Progenitor cell of endocrine pancreas (in vitro differentiated cells): ENCODE measurements at places on chromosomes 7 and 10. TPM values are rescaled to one million over a fixed set of nuclear protein-coding genes. Genes with fewer than 3 reads are reported as not detected.
A peak's percentile ranks its signal among the peaks of the same experiment; 100 is the strongest.

DNA sequence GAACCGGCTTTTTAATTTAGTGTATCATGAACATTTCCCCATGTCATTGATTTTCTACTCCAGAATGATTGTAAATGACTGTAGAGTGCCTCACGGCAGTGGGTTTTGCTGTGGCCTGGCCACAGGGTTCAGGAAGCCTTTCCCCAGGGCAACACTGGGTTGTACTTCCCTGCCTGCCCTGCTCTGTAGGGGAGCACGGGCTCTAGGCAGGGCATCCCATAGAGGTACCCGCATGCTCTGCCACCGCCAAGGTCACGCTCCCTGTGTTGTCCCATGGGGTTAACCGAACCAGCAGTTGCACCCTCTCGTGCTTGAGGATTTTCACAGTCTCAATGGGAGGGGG lies 63.8 kb downstream of the BPGM start:
- H3K4me1 ChIP-seq = no peaks in the 10 kb centered on the region
- H3K4me3 ChIP-seq = no peak overlapping the region
- peaks cover 3% of the 10 kb centered on the region for H3K27me3 ChIP-seq
- H3K36me3 ChIP-seq = no peaks in the 10 kb centered on the region

DNA sequence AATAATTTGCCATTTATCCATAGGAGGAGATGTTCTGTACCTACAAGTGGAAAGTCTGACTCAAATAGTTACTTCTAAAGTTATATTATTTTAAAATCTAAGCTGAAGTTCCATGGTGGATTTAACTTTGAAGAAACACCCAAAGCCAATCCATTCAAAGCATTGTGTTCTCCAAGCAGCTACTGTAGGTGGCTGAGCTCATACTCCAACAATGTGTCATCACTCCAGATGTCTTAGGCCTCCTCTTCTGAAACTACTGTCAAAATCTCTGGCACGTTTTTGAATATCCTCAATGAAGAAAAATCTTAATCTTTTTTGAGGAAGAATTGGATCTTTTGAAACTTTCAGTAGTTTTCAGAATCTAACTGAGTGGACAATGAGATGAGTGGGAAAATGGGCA lies 169.1 kb downstream of the PTEN start:
- no peak for DNase-seq
- no peaks in the 10 kb centered on the region for H3K36me3 ChIP-seq
- no peak overlapping the region for H3K4me3 ChIP-seq
- H3K27me3 ChIP-seq = no peaks in the 10 kb centered on the region
- H3K4me1 ChIP-seq = peaks cover 8% of the 10 kb centered on the region
- H3K27ac ChIP-seq = no peak overlapping the region

DNA sequence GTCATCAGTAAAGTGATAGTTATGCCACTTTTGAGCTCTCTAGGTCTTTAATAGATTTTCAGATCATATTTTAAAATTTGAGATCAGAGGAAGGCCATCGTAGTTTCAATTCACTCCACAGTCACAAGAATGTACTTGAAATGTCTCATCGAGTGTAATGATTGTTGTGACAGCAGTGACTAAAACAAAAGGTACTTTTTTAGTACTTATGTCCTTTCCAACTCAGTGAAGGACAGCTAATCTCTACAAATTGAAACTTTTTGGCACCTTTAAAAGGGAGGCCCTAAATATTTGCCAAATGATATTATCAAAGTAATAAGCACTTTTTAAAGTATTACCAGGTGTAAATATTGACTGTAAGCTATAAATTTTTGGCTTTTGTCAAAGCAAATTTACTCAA lies 702.9 kb upstream of the GRM3 start:
- H3K27me3 ChIP-seq = no peaks in the 10 kb centered on the region
- no peaks in the 10 kb centered on the region for H3K36me3 ChIP-seq
- H3K27ac ChIP-seq = no peak overlapping the region

DNA sequence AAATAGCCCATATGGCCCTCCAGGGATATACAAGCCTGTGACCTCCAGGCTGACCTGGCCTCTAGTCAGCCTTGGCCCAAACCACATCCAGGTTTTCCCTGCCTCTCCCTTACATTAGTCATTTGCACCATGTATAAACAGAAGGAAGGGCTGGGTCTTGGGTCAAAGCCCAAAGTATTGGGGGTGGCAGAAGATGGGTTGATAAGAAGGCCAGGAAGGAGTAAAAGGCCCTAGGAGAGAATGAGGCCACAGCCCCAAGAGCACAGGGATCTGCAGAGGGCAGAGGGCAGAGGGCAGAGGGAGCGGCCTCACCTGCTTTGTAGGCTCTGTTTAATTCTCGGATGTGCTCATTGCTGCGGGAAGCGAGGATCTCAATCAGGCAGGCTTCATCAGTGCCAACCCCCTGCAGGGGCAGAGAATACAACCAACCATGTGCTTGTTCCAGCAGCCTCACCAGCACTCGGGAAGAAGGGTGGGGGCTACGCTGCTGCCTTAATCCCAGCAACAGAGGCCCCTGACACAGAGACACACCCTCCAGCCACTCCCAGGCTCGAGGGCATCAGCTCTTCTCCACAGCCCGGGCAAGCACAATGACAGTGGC lies 31.3 kb downstream of the PLAC9 start:
- H3K27me3 ChIP-seq = no peaks in the 10 kb centered on the region
- H3K4me1 ChIP-seq = peaks cover 2% of the 10 kb centered on the region
- H3K27ac ChIP-seq = peak overlapping the region; percentile 20
- no peak overlapping the region for H3K4me3 ChIP-seq
- DNase-seq = no peak

DNA sequence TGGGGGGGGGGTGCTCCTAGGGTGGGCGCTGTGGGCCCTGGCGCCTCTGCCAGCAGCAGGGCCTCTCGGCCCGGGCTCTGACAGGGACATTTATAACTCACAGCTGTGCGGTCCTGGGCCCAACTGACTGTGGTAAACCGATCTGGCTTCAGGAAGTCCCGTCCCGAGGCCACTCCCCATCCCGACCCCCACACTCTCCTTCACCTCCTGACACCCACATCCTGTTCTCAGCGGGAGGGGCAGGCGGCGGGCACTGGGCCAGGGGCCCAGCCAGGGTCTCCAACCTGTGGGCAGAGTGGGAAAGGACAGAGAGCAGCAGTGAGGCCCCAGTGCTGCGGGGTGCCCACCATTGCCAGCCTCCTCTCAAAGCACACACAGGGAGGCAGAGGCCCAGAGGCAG lies 69.1 kb downstream of the ZMIZ1 start:
- H3K36me3 ChIP-seq = peaks cover 18% of the 10 kb centered on the region
- peaks cover 56% of the 10 kb centered on the region for H3K4me1 ChIP-seq
- peak overlapping the region; percentile 16 for H3K27ac ChIP-seq
- H3K27me3 ChIP-seq = no peaks in the 10 kb centered on the region
- DNase-seq = no peak

GRCh38 chr10:43230909-43231522 lies 35.8 kb downstream of the RASGEF1A start:
- DNase-seq = peak; percentile 6
- H3K4me1 ChIP-seq = peaks cover 3% of the 10 kb centered on the region
- peak overlapping the region; percentile 50 for H3K4me3 ChIP-seq
- H3K27ac ChIP-seq = no peak overlapping the region
- no peaks in the 10 kb centered on the region for H3K36me3 ChIP-seq

GRCh38 chr7:70210200-70210935 lies 612.1 kb downstream of the AUTS2 start:
- no peak for DNase-seq
- H3K4me1 ChIP-seq = peaks cover 12% of the 10 kb centered on the region
- peaks cover 1% of the 10 kb centered on the region for H3K36me3 ChIP-seq
- H3K4me3 ChIP-seq = no peak overlapping the region

DNA sequence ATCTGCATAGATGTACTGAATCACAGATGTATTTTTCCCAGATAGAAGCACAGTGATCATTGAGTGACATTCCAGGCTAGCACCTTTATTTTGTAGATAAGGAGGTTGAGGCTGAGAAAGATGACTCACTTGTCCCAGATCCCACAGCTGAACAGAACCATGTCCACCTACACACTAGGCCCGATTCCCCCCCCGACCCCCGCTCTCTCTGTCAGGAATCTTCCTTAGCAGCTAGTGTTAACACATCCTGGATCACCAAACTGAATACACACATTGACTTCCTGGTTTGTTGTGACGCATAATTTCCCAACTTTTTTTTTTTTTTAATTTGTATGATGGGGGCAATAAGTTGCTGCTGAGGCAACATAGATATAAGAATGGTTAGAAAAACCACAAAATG lies 5.2 kb downstream of the SFMBT2 start:
- H3K27me3 ChIP-seq = peaks cover 62% of the 10 kb centered on the region
- H3K4me1 ChIP-seq = peaks cover 21% of the 10 kb centered on the region
- H3K27ac ChIP-seq = no peak overlapping the region
- H3K36me3 ChIP-seq = no peaks in the 10 kb centered on the region
- no peak overlapping the region for H3K4me3 ChIP-seq

DNA sequence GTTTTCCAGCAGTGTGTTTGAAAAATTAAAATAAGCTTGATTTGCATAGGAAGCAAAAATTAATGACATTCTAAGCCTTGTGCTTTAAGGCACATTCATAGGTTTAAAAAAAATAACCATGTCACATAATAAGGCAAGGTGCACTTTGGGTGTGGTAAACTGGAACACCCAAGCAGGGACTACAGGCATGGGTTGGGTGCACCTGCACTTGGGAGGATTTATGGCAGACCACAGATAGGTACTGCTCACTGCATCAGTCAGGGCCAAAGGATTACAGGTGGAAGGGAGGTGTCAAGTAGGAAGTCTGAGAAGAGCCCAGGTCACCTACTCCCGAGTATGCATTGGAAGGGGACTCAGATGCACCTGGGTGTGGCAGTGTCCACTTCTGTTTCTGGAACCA lies 753.7 kb downstream of the SUGCT start:
- no peaks in the 10 kb centered on the region for H3K36me3 ChIP-seq
- no peak overlapping the region for H3K4me3 ChIP-seq
- H3K4me1 ChIP-seq = no peaks in the 10 kb centered on the region
- DNase-seq = no peak
- no peak overlapping the region for H3K27ac ChIP-seq

GRCh38 chr10:77111611-77112550 lies 525.7 kb downstream of the KCNMA1 start:
- peaks cover 12% of the 10 kb centered on the region for H3K4me1 ChIP-seq
- H3K27me3 ChIP-seq = peaks cover 8% of the 10 kb centered on the region
- peak overlapping the region; percentile 60 for H3K27ac ChIP-seq
- no peak for DNase-seq
- no peaks in the 10 kb centered on the region for H3K36me3 ChIP-seq

SLC39A12 gene
- not detected in 2 replicates for total RNA-seq

H2BK1 gene
- total RNA-seq = not detected in 2 replicates
